ENCODE measurements at places on chromosomes 1 and 21.

DNA sequence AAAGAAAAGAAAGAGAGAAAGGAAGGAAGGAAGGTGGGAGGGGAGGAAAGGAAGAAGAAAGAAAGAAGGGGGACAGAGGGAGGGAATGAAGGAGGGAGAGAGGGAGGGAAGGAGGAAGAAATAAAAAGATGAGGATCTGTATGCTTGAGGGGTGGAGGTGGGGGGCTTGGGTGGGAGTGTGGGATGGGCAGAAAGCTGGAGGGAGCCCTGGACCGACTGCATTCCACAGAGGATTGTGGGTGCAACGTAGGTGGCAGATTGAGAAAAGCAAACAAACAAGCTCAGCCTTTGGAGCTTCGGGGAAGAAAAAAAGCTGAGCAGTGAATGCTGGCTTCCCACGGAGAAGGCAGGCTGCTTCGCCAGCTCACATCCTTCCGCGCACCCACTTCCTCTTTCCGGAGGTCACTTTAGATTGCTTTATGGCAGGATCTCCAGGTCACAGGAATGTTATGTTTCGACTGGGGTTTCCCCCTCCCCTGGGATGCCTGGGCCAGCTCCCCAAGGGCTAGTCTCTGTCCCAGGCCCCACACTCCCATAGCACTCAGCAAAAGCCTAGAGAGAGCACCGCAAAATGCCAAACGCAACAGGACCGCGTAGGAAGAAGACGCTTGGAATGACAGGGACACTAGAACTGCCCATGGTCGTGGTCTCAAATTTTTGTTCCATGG, 20.7 kb upstream of the LGALS8 start:
- peak; percentile 30 for DNase-seq

GRCh38 chr1:111101854-111102642, 37.8 kb downstream of the DRAM2 start:
- no peak for DNase-seq

- no peak for DNase-seq
Observed at GRCh38 chr1:2044510-2045319, 5.5 kb upstream of the PRKCZ start.

GRCh38 chr1:29196863-29197589, 15.3 kb upstream of the SRSF4 start:
- peak; percentile 14 for DNase-seq

GRCh38 chr1:248375446-248375845, at the start of gene OR2T6:
Gene OR2T6, plus strand, starts transcription at chr1:248375746. Its CDS starts 11,863 bp downstream, at chr1:248387609.
- DNase-seq = no peak

- no peak for DNase-seq
Observed at GRCh38 chr1:235557495-235557894, 53.2 kb upstream of the B3GALNT2 start.

Data from RCC 7860 (cell line).